NCI-H460 (cell line): ENCODE measurements at places on chromosomes 1 and 21.
A peak's percentile ranks its signal among the peaks of the same experiment; 100 is the strongest.

- DNase-seq = peak; percentile 58
Measured at GRCh38 chr1:173914366-173914871, 2.7 kb downstream of the SERPINC1 start.

- DNase-seq = no peak
Measured at GRCh38 chr1:242828199-242828598, 303.7 kb upstream of the PLD5 start.

- DNase-seq = no peak
Measured at GRCh38 chr1:230517786-230518185, 91.7 kb upstream of the PGBD5 start.

- no peak for DNase-seq
Measured at GRCh38 chr21:15423676-15424445, 305.9 kb upstream of the USP25 start.

DNA sequence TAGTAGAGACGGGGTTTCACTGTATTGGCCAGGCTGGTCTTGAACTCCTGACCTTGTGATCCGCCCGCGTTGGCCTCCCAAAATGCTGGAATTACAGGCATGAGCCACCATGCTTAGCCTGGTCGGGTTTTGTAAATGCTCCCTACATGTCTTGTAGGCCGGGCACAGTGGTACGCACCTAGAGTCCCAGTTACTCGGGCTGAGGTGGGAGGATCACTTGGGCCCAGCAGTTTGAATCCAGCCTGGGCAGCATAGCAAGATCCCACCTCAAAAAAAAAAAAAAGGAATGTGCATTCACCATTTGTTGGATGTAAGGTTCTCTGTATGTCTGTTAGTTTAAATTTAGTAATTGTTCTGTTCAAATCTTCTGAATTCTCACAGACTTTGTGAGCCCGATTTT is 95.8 kb downstream of the ST3GAL3 start:
- DNase-seq = no peak

DNA sequence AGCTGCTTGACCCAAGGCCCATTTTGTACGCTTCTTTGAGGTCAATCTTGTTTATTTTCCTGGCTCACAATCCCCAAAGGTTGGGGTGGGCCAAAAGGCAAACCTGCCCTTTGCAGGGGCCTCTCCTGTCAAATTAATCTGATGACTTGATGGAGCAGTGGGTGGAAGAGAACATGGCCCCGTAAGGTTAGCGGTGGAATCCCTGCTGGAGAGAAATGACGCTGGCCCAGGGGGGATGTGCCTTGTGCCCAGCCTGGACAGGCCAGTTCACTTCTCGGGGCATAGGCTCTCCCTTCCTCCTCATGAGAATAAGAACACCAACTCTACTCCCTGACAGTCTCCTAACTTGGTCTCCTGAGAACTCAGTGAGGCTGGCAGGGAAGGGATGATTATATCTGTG is 40.5 kb downstream of the C1orf198 start:
- no peak for DNase-seq
